Heart left ventricle (tissue), 16 donors: ENCODE measurements at places on chromosomes 16 and 17. TPM values are rescaled to one million over a fixed set of nuclear protein-coding genes. Genes with fewer than 3 reads are reported as not detected.

DNA sequence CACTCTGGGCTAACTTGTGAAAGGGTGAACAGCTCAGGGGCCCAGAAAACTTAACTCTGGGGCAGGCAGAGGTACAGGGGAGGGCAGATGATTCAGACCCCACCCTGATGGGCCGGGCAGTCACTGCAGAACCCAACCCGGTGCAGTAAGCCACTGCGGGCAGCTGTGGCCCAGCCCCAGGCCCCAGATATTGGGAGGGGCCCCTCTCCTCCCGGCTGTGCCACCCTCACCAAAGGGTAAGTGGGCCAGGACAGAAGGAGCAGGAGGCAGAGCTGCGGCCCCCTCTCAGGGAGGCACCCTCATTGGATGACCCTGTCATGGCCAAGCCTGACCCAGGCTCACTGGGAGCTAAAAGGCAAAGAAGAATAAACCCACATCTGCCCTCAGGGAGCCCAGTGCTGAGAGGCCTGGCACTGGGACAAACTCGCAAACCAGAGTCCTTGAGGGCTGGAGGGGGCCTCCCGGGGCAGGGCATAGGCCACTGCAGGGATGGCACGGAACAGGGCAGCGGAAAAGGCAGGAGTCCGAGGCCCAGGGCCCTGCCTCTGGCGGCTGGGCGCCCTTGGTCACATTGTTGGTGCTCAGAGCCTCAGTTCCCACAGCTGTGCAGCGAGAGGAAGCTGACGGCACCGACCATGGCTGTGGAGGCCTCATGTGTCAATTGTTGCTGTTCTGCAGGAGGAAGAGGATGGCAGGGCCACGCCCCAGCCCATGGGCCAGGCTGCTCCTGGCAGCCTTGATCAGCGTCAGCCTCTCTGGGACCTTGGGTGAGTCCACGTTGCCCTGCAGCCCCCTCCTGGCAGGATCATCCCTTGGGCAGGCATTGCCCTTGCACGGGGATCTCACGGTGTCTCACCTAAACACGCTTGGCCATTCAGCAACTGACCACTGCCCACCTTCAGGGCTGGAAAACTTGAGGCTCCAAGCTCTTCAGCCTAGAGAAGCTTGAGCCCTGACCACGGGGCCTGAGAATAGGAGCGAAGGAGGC, 3.1 kb downstream of the ITGB4 start:
- no peak for DNase-seq

- no peak for DNase-seq
These were observed 155.2 kb upstream of the PIRT start for GRCh38 chr17:10993126-10993525.

DNA sequence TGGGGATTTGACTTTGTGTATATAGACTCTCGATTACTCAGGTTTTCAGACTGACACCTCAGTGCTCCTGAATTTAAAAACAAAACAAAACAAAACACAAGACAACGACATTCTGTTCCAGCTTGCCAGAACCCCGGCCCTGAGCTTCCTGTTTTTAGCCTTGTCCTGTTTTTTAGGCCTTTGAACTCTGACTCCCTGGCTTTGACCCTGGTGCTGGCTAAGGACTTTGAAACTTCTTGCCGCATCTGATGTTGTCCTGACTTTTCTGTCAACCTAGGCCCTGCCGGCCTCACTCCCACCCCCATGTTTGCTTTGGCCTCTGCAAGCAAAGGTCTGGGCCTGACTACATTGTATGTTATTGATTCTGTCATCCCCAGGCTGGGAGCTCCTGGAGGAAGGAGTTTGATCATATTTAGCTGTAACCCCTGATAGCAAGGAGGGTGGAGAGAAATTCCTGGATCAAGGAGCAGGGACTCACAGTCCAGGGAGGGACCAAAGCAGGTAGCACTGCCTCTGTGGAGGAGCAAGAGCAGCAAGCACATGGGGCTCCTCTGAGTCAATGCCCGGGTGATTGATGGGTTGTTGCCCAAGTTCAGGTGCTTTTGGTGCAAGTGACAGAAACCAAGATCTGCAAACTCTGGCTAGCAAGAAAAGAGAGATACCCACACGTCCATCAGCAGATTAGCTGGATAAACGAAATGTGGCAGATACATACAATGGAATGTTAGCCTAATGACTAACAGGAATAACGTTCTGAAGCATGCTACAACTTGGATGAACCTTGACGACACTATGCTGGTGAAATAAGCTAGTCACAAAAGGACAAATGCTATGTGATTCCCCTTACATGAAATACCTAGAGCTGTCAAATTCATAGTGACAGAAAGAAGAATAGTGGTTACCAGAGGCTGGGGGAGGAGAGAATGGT, 7.7 kb downstream of the CCL16 start:
- DNase-seq: no peak

MYO15A gene
- polyA plus RNA-seq: 0.21 TPM

DNAI2 gene
- not detected for polyA plus RNA-seq

RDM1 gene
- polyA plus RNA-seq: not detected

DNA sequence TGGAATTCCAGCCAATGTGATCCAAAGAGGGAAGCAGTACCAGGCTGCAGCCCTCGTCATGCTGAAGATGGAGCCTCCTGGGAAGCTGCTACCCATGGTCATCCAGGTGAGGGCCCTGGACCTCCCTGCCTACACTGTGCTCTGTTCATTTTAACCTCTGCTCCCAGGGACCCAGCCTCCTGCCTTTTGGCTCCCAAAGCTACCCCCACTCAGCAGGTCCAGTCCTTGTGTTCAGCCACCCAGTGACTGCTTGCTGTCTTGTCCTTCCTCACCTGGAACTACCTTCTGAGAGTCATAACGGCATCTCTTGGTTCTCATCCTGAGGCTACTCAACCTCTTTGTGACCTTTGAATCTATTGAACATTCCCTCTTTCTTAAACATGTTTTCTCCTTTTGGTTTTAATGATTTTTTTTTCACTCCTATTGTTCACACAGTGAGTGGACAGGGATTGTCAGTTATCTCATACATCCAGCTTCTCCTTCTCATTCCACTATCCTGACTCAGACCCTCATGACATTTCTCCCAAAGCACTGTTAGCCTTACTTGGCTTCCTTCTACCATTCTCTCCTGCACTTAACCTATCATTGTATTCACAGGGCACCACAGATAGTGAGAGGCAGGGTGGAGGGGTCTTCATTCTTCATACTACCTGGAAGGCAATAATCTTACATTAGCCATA, 53.3 kb downstream of the GOSR1 start:
- no peak for DNase-seq

GRCh38 chr17:58330997-58331814, 2.6 kb upstream of the TSPOAP1 start:
- peak; percentile 42 for DNase-seq

DNA sequence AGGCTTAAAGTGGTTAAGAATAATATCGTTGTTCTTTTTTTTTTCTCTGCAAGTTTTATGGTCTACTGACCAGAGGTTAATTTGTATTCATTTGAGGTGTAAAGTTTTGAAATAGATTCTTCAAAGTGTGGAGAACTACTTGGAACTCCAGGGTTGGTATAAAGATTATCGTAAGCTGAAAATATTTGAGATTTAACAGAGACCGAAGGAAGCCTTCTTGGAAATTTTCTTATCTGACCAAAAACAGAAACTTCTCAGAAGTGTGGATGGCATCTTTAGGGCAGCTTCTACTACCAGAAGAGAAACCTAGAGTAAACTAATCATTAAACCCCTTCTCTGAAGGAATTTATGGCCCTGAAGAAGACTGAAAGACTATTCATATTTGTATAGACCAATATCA, 206.8 kb upstream of the MON1B start:
- DNase-seq: no peak

DNA sequence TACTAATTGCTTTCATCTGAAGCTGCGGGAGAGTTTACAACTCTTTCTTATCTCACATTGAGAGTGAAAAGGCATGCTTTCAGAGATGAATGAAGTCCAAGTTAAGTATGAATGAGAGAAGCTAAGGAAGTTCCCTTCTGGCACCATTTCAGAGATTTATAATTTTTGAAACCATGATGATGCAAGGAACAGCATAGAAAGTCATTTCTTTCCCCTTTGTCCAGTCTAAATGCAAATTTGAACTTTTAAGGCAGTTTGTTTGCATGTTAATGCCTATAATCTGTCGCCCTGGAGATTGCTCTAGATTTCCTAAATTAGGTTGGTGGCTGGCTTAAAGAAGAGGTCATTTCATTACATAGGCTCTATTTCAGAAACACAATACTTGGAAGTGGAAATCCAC, 594.8 kb upstream of the GOT2 start:
- no peak for DNase-seq

EVPLL gene
- not detected for polyA plus RNA-seq

AKAP10 gene
- 4.4 TPM for polyA plus RNA-seq
